ENCODE measurements at places on chromosomes 16 and 17.

DNA sequence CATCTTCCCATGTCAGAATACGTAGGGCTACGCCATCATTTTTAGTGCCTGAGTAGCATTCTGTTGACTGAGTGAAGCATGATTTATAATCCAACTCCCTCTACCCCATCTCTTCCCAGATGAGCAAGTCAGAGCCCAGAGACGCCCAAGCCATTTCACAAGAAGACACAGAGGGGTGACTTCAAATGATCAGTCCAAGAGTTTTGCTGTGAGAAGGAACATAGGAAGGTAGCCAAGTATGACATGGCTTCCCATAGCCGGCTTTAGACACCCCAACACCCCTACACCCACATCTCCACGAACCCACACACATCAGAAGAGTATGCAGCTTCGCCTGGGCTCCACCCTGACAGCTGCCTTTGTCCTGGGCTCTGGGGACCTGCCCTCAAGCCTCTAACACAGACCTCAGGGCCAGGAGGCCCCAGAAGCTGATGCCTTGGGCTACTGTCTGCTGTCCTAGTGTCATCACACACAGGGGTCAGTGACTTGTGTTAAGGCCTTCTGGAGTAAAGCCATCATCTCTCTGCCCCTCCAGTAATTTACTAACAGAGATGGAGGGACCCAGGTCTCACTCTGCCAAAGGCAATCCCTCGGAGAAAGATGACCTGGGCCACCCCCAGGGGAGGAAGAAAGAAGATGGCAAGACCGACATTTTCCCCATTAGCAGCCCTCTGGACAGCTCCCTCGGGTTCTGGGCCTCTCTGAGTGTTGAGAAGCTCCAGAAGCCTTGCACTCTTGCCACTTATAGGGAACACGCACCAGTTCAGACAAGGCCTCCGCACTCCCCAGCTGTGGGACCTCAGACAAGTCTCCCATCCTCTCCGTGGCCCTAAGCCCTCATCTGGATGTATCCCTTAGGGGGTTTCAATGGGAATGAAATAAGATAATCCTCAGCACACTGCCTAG, 38.7 kb upstream of the MRPS23 start:
- DNase-seq, result no peak

- DNase-seq, result peak; percentile 64
These were observed 216.9 kb downstream of the IRX3 start for GRCh38 chr16:54069601-54070239.

DNA sequence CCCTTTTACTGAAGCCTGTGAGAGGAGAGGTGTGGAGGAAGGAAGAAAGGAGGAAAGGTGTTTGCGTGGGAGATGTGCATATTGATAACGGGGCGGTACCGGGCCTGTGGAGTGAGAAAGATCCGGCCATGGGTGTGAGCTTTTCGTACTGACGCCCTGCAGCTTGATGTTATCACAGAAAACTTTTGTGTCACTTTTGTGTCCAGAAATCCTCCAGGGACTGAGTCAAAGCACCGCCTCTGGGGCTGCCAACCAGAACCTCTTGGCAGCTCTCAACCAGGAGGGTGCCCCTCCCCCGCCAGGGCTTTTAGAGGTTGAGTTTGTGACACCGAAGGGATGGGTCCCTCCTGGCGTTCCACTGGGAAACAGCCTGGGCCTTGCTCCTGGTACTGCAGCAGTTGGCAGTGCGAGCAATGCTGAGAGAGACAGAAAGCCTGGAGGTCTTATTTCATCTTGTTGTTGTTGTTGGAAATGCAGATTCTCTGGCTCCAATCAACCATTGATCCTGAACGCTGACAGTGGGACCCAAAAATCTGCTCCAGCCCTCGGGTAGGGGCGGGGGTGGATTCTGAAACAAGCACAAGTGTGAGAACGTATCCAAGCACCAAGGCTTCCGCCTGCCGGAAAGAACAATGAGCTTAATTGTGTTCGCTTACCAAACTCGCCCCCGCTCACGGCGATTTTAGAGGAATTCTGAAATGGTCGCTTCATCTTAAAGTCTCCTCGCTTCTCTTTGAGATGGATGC, 65.0 kb downstream of the CRISPLD2 start:
- DNase-seq, result peak; percentile 76

DNA sequence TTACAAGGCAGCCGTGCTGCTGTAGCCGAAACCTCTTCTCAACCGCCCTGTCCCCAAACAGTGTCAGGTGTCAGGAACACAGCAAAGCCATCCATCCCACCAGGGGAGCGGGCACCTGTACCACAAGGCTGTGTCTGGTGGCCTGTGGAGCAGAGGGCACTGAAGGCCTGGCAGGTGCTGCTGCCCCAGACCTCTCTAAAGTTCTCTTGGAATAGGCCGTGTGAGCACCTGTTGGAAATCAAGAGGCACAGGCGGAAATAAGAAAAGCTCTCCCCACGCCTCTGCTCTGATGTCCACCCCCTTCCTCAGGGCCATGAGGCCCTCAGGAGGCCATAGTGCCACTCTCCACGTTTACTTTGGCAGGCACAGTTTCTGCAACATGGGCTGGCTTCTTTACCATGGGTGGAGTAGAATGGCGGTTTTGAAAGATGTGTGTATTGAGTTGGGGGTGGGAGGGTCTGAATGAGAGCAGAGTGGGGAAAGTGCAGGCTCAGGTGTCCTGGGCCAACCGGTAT, 99.9 kb upstream of the ZNF750 start:
- DNase-seq, result no peak

DNA sequence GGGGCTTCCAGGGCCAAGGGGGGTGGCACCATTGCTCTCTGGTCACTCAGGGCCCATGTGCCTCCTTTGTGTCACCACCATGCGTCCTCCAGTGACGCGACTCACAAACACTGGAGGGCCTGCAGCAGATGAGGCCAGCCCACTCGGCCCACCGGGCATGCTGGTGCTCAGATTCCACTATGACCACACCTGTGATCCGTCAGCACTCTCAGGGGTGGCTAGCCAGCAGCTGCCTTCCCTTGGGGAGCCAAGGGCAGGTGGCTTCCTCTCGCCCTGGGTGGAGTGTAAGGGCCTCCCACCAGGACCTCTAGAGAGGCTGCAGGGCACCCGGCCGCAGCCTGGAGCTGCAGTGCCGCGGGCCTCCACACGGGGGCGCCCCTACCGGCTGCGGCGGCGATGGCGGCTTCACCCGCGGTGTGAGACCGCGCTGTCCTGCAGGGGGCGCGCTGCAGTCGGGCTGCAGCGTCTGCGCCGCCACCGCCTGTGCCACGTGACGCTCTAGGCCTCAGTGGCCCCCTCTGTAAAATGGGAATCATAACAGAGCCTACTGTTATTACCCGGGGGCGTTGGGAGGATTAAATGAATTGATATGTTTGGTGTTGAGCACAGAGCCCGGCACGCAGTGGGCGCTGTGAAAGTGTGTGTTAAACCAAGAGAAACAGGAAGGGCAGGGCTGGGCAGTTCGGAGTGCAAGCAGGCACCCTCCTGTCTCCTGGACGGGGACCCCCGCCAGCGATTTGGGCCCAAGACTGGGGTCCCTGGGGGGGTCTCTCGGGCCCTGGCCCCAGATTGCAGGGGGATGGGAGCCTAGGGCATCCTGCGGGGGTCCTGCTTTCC, 192.4 kb upstream of the GSE1 start:
- peak; percentile 17 for DNase-seq

- DNase-seq, result no peak
These were observed 186.7 kb downstream of the MSI2 start for GRCh38 chr17:57442914-57443571.

GRCh38 chr16:89090182-89090630, 3.4 kb upstream of the ACSF3 start:
- no peak for DNase-seq

GRCh38 chr16:84643180-84643583, 5.1 kb upstream of the KLHL36 start:
- DNase-seq, result peak; percentile 58

- no peak for DNase-seq
These were observed 19.6 kb downstream of the MAP2K3 start for GRCh38 chr17:21304091-21304490.

DNA sequence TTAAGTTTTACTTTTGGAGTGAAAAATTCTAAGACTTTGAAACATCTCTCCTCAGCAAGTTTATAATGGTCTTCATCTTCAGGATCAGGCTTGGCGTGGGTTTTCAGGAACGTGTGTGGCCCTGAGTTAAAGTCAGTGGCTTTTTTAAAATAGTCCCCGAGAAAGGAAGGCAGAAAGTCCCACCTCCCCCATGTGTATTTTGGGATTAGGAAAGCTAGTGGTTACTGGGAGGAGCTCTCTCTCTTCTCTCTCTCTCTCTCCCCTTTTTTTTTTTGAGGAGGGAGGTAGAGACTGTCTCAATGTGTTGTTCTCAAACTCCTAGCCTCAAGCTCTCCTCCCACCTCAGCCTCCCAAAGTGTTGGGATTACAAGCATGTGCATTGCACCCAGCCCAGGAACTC, 213.2 kb downstream of the IRX3 start:
- no peak for DNase-seq

- DNase-seq, result no peak
These were observed 117.9 kb upstream of the MYOCD start for GRCh38 chr17:12547831-12548230.

DNA sequence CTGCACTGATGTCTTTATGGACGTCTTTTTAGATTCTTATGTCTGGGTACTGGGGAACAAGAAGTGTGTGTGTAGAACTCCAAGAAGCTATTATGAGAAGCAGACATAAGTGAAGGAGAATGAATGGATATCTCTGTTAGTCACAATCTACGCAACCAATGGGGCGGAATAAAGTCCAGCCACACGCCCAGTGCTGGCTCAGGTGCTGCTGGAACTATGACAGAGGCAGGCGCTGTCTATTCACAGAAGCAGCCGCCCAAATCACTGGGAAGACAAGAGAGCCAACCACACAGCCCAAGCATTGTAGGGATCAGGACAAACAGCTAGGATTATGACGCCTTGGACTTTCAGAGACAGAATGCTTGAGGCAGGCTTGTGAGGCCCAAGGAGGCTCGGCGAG, 43.9 kb upstream of the ICAM2 start:
- no peak for DNase-seq

- DNase-seq, result peak; percentile 57
These were observed 192.8 kb downstream of the BANP start for GRCh38 chr16:88144028-88144511.

DNA sequence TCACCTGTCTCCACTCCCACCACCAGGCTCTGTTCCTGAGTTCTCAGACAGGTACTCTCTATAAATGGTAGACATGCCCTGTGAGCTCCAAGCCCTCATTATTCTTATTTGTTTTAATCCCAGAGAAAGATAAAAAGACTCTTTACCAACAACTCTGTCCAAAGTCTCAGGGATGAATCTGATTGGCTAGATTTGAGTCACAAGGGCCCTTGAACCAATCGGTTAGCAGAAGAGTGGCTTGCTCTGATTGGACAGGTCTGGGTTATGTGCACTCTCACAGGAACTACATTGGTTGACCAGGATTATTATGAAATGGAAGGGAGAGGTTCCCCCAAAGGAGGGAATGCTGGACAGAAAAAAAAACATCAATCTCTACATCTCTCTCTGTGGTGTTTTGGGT, 7.5 kb downstream of the COTL1 start:
- no peak for DNase-seq

DNA sequence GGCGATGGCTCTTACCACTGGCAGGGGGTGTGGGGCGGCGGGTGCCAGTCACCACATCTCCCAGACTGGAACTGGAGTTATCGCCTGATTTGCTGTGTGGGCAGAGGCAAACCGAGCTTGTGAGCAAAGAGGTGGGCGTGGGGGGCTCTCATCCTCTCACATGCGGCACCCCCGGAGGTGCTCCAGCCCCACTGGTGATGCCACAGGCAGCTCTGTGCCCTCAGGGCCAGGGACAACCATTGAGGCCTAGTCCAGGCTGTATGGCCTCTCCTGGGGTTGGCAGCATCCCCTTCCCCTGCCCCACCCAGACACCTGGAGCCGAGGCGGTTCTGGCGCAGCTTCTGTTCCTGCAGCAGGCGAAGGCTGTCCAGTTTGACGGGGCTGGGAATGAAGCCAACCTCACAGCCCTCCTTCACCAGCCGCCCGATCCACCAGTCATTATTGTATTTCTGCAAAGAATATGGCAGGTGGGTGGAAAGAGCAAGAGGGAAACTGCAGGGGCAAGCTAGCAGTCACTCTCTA, 10.9 kb downstream of the CACNB1 start:
- DNase-seq, result peak; percentile 47

DNA sequence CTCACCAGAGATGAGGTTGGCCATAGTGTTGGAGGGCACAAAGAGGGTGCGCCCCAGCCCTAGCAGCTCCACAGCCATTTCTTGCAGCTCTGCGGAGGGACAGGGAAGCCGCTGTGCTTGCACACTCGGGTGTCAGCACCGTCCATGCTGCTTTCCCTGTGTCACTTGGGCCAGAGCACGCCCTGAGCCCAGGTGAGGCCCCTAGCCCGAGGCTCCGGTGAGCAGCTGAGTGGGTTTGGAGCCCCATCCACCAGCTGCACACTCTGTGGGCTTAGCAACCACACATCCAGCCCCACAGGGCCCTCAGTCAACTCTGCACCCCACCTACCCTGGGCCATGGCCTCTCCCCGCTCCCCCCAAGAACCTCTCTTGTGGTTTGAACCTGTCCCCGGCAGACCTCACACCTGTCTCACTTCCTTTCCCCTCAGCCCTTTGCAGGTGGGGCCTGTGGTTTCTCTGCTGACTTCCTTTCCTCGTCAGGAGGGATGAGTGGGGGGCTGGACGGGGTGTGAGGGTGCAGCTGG, 20.7 kb downstream of the TMEM235 start:
- DNase-seq, result no peak

GRCh38 chr16:79618692-79619050, 18.1 kb upstream of the MAF start:
- DNase-seq, result no peak

GRCh38 chr17:81701288-81702071, 1.7 kb upstream of the MRPL12 start:
- no peak for DNase-seq

DNA sequence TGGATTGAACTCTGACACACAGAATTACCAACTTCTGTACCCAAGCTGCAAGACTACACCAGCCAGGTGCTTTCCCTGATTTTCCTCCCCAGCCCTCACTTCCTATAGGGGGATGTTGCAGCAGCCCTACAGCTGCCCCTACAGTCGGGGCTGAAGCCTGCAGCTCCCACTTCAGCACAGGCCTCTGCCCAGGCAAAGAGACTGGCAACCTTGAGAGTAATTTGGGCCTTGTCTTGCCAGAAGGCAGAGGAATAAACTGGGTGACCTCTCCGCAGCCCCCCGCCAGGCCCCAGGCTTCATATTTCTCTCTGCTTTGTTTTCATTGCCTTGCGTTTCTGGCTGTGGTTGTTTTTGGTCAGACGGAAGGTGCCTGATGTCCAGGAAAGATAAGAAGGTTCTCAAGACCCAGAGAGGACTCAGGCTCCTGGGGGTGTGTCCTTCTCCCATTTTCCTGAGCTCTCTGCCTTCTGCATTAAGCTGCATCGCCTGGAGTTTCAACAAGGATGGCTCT, 32.0 kb downstream of the SLC6A4 start:
- DNase-seq, result no peak

- DNase-seq, result no peak
These were observed 4.3 kb downstream of the CTRL start for GRCh38 chr16:67927131-67927941.

GRCh38 chr16:87636050-87636684, 33.9 kb downstream of the JPH3 start:
- DNase-seq, result peak; percentile 92

GRCh38 chr17:38605841-38606645, at the start of gene SRCIN1:
SRCIN1 (minus strand) TSS chr17:38605952; CDS start chr17:38605705, 247 bp downstream.
- peak; percentile 83 for DNase-seq

GRCh38 chr17:13337864-13338371, 263.8 kb downstream of the HS3ST3A1 start:
- DNase-seq, result peak; percentile 27
